ENCODE measurements at places on chromosomes 5 and 9.

GRCh38 chr9:106305428-106306133, 557.4 kb upstream of the ZNF462 start:
- DNase-seq, result no peak

GRCh38 chr9:98559561-98559960, 149.2 kb downstream of the GABBR2 start:
- no peak for DNase-seq

GRCh38 chr5:125717209-125717608, 706.0 kb upstream of the GRAMD2B start:
- no peak for DNase-seq

DNA sequence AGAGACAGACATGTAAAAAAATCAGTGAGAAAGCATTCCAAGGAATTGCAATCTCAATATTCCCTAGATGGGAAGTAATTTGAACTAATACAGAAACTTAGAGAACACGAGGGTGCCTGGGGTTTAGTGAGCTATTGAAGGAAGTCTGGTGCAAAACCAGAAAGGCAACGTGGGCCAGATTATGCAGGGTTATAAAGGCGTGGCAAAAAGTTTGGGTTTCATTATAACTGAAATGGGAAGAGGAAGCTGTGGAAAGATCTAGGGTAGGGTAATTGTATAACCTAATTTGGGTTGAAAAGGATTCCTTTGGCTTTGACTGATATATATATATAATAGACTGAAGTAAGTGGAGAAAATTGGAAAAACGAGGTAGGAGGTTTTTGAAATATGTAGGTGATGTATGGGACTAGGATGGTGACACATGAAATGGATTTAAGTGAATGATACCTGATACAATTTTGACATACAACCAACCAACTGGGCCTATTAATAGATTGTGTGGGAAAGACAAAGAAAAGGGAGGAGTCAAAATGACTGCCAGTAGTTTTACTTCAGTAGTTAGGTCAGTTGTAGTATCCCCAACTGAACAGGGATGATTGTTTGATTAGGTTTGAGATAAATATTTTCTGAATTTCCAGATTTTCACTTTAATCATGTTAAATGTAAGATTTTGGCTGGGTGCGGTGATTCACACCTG, 65.3 kb downstream of the FAM174A start:
- no peak for DNase-seq

- no peak for DNase-seq
Observed at GRCh38 chr9:90001747-90002146, 396.9 kb downstream of the GADD45G start.

DNA sequence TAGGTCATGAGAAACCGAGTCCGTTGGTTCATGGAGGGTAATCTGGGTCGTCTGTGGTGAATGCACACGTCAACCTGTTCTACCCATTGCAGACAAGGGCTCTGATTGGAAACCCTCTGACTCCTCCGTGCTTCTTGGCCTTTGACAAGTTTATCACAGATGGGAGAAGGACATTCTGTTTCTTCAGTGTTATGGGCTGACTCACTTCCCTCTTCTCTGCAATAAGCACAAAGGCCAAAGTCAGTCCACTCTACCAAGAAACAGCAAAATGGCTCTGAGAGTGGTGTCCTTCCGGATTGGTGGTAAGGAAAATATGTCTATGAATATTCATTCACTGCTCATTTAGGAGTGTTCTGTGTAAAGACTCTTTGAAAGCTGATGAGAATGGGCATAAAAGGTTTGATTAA, 89.3 kb downstream of the FEM1C start:
- no peak for DNase-seq
